Stimulated activated CD4-positive, alpha-beta T cell treated with anti-CD3 and anti-CD28 coated beads, Interleukin-1b, Interleukin-23, amount 100 ng/mL, for 4 hours (primary cell): ENCODE measurements at places on chromosomes 16 and 17.

GRCh38 chr17:81843713-81844326 is 9.0 kb upstream of the PPP1R27 start:
- DNase-seq, result no peak

GRCh38 chr16:5377280-5377898 is 279.8 kb upstream of the EEF2KMT start:
- no peak for DNase-seq

DNA sequence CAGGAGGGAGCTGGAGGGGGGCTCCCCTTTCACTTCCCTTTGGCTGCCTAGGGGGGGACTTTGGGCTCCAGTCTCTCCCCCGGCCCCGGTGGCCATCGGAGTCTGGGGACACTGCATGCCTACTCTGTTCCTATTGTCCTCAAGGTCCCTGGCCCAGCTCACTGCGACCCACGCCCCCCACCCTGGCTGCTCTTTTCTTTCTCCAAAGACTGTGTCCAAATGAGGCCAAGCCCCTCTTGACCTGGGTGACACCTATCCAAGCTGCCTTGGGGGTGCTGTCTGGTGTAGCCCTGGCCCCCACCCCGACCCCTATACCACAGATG is 12.9 kb downstream of the UBALD1 start:
- DNase-seq, result no peak

GRCh38 chr16:68136515-68136914 is 51.3 kb downstream of the NFATC3 start:
- no peak for DNase-seq

DNA sequence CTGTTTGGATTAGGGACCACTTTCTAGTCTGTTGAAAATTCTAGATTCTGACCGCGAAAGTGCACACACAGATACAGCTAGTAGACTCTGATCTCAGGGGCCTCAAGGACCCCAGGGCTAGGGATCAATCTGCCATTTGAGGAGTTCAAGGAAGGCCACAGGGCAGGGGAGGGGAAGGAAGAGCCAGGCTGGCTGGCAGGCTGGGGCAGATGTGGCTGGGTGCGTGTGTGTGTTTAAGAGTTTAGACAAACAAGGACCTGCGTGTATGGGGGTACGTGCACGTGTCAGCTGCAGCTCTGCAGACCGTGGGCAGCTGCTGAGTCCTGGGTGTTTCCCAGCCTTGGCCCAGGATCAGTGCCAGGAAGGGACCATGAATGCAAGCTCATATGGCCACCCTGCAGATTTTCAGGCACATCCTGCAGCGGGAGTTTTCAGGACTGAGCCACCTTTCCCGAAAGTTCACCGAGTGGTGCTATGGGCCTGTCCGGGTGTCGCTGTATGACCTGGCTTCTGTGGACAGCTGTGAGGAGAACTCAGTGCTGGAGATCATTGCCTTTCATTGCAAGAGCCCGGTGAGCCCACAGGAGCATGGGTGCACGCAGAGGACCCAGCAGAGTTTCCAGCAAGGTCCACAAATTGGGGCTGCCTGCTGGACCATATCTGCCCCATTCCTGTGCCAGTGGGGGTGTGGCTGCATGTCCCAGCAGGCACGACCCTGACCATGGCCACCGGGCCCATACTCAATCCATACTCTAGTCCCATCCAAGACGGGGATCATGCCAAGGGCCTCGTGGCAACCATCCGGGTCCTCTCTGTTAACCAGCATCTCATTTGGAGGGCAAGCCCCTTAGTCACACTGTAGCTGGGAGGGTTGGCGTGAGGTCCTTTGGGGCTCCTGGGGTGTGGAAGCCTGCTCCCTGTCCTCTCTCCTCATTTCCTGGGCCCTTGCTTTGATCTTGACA is 10.6 kb downstream of the TRPV2 start:
- no peak for DNase-seq

- DNase-seq, result no peak
Observed at GRCh38 chr16:9526791-9527190, 435.3 kb downstream of the HAPSTR1 start.

GRCh38 chr16:31110106-31111034 is 2.2 kb downstream of the BCKDK start:
- no peak for DNase-seq

DNA sequence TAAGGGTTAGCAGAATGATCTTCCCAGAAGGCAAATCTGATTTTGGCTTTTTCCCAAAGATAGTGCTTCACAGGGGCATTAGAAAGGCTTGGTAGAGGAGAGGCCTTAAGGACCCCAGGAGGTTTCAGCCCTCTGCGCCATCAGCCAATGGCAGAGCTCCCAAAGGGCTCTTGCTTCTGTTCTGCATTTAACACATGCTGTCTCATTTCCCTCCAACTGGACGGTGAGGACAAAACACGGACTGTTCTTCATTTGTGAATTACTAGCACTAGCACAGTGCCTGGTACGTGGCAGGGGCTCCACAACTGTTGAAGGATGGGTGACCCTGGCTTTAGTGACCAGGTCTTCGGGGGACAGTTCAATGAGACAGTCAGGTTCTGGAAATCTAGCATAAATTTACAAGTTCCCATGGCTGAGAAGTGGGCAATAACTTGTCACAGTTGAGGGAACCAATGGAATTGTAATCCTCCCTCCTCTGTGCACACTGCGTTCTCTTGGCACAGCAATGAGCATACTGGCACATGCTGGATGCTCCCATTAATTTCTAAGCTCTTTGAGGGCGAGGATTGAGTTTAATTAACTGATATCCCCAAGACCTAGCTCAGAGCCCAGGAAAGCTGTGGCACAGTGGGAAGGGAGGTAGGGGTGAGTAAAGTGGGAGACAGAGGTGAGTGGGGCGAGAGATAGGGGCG is 45.4 kb downstream of the COG7 start:
- DNase-seq, result no peak

GRCh38 chr17:45155483-45155882 is 6.2 kb upstream of the HEXIM2 start:
- no peak for DNase-seq

- DNase-seq, result no peak
Observed at GRCh38 chr17:74769856-74770497, 6.2 kb downstream of the NAT9 start.

GRCh38 chr17:7218758-7219157 is 878 bp downstream of the DLG4 start:
- DNase-seq, result no peak

- no peak for DNase-seq
Observed at GRCh38 chr16:28140788-28141618, 70.8 kb downstream of the XPO6 start.

DNA sequence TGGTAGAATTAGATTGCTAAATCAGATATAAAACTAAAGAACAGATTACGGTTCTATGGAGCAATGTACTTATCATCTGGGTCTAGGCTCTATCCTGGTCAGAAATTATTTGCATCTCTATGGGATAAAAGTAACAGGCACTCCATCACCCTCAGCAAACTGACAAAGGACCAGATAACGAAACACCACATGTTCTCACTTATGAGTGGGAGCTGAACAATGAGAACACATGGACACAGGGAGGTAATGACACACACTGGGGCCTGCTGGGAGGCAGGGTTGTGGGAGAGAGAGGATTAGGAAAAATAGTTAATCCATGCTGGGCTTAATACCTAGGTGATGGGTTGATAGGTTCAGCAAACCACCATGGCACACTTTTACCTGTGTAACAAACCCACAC is 61.9 kb downstream of the MPHOSPH6 start:
- no peak for DNase-seq

GRCh38 chr16:15566095-15566494 is 76.9 kb downstream of the MARF1 start:
- DNase-seq, result no peak

DNA sequence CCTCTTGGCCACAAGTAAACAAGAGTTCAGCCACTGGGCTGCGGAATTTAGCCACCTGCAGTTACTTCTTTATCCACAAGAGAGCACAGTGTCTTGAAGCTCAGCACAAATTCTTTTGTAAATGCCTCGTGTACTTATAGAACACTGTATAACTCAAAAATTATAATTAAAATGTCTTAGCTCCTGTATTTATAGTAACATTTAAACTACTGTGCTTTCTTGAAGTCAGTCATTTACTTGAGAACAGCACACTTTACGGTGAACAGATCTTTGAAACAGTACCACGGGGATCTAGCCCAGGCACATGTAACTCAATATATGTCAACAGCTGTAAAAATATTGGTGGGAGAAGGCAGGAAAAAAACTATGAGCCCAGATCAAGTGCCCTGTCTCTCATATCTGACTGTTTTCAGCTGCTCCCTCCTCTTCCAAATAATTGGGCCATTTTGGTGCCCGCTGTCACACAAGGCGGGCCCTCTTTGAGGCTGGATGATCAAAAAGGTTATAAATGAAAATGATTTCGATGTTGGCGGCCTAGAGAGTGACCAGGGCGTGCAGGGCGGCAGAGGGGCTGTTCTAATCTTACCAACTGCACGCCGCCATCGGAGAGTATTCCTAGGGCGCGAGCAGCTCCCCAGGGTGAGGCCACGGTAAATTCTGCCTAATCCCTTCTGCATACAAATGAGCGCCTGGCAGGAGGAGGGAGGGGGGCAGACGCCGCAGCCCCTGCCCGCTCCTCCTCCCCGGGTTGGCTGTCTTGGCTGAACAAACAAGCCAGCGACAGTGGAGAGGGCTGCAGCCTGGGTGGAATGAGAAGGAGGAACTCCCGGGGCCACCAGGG is 183.2 kb downstream of the C16orf78 start:
- DNase-seq, result no peak

DNA sequence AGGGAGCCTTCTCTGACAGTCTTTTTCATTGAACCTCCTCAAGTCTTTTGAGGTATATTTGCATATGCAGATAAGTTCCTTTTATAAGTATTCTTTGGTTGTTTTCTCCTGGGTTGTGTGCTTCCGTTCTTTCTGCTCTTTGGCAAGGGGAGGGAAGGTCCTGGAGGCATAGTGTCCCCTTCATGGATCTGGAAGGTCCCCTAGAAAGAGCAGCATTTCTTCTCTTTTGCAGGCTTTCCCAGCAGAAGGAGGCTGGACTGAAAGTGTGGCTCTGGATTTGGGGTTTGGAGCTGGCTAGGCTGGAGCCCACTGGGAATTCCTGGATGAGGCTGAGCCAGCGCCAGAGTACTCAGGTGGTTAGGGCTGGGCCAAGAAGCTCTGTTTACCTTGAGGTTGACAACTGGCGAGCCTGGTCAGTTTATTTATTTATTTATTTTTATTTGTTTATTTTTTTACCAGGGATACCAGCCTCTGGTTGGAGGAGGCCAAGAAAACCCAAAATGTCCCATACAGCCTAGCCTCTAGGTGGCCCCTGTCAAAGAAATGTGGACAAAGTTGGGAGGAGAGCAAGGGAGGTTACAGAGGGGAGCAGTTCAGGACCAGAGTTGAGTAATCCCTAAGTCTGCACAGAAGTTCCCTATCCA is 5.4 kb upstream of the TOP2A start:
- DNase-seq, result no peak

- DNase-seq, result no peak
Observed at GRCh38 chr17:75228305-75228704, 22.8 kb downstream of the NUP85 start.

DNA sequence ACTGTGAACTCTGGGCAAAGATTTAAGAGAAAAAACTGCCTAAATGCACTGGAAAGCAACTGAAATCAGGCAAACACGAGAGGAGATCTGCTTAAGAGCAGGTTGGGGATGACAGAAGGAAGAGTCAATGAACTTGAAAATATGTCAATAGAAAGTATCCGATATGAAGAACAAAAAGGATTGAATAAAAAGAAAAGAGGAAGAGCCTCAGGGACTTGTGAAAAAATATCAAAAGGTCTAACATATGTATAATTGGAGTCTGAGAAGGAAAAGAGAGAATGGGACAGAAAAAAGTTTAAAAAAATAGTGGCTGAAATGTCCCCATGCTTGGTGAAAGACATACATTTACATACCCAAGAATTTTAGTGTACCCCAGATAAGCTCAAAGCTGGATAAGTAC is 195.5 kb downstream of the COPRS start:
- DNase-seq, result no peak

- no peak for DNase-seq
Observed at GRCh38 chr17:79955167-79955549, 80.5 kb downstream of the TBC1D16 start.

- DNase-seq, result no peak
Observed at GRCh38 chr17:40014375-40014980, 762 bp upstream of the CSF3 start.

DNA sequence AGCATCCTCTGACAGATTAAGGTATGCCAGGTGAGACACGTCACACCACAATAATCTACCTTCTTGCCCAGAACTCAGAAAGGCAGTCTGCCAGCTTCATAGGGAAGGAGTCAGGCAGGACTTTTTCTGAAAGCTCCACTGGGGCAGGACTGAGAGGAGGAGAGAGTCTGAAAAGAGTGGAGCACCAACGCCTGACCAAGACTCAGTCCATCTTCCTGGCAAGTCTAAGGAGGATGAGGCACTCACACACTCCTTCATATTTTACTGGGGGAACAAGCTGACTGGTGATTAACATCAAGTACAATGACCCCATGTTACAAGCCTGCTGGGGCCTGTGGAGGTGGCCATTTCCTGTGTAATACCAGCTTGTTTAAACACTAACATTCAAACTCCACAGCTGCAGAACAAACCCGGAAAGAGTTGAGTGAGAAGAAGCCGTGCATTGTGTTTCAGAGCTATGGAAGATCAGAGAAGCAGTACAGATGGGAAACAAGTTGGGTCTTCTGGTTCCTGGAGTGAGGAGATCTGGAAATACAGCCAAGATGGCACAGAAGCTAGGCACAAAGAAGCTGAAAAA is 122.4 kb downstream of the HIC1 start:
- DNase-seq, result no peak

DNA sequence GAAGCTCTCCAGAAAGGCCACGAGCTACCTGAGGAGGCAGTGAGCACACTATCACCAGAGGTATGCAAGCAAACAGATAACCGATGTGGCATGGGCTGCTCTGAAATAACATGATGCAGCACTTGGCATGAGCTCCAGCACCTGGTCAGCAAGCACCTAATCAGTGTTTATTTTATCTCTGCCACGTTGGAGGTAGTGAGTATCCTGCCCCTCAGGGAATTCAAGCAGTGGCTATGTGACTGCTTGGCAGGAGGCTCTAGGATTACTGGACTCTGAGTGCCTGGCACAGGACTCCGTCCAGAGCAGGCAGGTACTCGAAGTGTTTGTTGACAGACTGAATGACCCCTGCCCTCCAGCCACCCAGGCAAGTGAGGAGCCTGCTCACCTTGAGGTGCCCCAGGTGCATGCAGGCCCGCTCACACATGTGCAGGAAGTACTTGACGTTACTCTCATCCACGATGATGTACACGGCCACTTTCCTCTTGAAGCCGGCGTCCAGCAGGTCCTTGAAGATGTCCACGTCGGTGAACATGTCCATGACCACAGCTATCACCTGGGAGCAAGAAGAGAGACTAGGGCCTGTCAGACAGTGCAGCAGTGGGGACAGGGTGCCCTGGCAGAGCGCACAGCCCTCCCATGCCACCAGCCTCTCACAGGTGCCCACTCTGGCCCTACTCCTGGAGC is 16.6 kb downstream of the FAM83G start:
- no peak for DNase-seq

- no peak for DNase-seq
Observed at GRCh38 chr17:5509482-5509881, 23.1 kb downstream of the MIS12 start.
